Fibroblast of upper back skin (primary cell): ENCODE measurements at places on chromosomes 4 and X.

- no peak for DNase-seq
Measured at GRCh38 chr4:160537681-160538080, 1434.8 kb downstream of the RAPGEF2 start.

- peak; percentile 92 for DNase-seq
Measured at GRCh38 chr4:170388255-170388654, 298.5 kb upstream of the AADAT start.

DNA sequence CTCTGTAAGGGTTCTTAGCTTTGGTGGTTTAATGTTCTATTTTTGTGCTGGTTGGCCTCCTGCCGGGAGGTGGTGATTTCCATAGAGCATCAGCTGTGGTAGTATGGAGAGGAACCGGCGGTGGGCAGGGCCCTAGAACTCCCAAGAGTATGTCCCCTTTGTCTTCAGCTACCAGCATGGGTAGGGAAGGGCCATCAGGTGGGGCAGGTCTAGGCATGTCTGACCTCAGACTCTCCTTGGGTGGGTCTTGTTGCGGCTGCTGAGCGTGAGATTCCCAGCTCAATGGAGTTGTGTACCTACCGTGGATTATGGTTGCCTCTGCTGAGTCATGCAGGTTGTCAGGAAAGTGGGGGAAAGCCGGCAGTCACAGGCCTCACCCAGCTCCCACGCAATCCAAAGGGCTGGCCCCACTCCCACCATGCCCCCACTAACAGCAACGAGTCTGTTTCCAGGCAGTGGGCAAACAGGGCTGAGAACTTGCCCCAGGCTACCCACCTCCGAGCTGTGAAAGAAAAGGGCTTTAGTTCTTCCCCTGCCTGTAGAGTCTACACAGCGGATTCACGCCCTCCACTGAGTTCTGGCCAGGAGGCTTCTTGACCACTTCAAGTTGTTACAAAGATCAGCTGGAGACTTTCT lies 235.9 kb downstream of the RPA4 start:
- no peak for DNase-seq

GRCh38 chr4:18247189-18247588 lies 225.6 kb upstream of the LCORL start:
- DNase-seq, result no peak

DNA sequence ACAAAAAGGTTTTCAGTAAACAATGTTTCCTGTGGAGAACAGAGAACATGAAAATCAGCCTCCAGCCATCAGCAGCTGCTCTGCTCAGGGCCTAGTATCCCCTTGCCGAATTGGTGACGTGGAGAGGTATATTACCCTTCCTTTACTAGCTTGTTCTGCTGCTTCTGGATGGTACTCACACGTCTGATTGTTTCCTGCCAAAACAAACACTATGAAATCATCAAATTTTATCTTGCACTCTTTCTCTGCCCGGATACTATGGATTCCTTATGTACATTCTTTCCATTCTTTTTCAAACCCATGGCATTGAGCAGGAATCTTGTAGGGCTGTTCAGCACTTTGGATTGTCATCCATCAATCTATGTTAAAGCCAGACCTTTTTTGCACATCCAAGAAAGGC lies 18.8 kb upstream of the METAP1 start:
- DNase-seq, result peak; percentile 82

GRCh38 chr4:80407246-80407645 lies 71.7 kb downstream of the CFAP299 start:
- peak; percentile 75 for DNase-seq

GRCh38 chr4:186698028-186698427 lies 25.6 kb downstream of the FAT1 start:
- DNase-seq, result no peak

GRCh38 chr4:101304916-101305315 lies 42.4 kb downstream of the PPP3CA start:
- DNase-seq, result no peak

- peak; percentile 75 for DNase-seq
Measured at GRCh38 chr4:1872870-1873269, 1.7 kb downstream of the NSD2 start.

- DNase-seq, result peak; percentile 90
Measured at GRCh38 chr4:57077550-57078343, 32.4 kb downstream of the IGFBP7 start.

- DNase-seq, result peak; percentile 34
Measured at GRCh38 chr4:47686294-47686872, 151.5 kb downstream of the CORIN start.

DNA sequence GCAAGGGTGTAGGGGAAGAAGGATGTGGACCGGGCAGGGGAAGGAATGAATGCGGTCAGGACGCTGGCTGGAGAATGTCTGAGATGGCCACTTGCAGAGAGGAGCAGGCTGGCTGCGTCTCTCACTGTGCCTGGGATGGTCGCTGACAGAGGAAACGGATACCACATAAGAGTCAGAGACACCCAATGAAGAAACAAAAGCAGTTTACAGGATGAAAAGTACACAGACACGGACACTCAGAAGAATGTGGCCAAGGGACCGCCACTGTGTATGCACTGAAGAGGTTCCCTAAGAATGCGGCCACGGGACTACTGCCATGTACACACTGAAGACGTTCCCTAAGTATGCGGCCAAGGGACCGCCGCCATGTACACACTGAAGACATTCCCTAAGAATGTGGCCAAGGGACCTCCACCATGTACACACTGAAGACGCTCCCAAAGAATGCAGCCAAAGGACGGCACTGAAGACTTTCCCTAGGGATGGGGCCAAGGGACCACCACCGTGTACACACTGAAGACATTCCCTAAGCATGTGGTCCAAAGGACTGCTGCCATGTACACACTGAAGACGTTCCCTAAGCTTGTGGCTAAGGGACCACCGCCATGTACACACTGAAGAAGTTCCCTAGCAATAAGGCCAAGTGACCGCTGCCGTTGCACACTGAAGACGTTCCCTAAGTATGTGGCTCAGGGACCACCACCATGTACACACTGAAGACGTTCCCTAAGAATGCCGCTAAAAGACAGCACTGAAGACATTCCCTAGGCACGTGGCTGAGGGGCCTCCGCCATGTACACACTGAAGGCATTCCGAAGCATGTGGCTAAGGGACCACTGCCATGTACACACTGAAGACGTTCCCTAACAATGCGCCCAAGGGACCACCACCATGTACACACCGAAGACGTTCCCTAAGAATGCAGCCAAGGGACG lies 32.2 kb downstream of the DHRSX start:
- DNase-seq, result no peak

DNA sequence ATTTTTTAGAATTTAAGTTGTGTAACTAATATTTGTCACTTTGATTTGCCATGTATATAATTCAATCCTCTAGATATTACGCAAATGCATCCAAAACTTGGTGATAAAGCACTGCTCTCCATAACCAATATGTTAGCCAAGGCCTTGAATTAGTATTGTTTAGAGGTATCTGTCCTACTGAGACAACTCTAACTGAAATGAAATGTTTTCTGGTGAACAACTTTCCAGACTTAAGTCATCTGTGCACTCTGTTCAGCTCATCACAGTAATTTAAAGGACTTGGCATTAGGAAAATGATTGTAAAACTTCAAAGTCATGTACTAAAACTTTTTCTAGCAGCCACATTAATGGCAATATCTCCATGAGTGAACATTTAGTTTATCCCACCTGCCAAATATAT lies 73.1 kb downstream of the HPGD start:
- no peak for DNase-seq

- DNase-seq, result peak; percentile 45
Measured at GRCh38 chrX:10098270-10098713, 58.5 kb upstream of the CLCN4 start.

- DNase-seq, result peak; percentile 0
Measured at GRCh38 chr4:116665716-116666115, 419.7 kb downstream of the TRAM1L1 start.

GRCh38 chr4:153763404-153763803 lies 3.6 kb upstream of the RNF175 start:
- DNase-seq, result no peak

DNA sequence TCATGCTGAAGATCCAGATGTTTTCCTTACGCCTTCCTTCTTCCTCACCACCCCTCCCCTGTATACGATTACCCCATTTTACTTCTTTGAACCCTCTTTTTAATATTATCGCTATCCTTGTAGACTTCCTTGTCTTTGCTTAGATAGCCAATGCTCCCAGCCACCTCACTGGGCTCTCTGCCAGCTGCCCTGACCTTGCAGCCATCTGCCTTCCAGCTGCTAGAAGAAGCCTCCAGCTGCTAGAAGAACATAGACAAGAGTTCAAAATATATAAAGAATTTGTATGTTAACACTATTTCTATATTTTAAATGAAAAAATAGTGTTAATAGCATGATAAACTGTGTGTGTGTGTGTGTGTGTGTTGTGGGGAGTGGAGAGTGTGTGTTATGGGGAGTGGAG lies 374.7 kb downstream of the ANKRD50 start:
- DNase-seq, result peak; percentile 41

DNA sequence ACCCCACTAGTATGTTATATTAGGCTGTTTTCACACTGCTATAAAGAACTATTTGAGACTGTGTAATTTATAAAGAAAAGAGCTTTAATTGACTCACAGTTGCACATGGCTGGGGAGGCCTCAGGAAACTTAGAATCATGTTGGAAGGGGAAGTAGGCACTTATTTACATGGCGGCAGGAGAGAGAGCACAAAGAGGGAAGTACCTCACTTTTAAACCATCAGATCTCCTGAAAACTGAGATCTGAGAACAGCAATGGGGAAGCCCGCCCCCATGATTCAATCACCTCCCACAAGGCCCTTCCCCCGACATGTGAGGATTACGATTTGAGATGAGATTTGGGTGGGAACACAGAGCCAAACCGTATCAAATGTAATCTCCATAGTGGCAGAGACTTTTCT lies 45.4 kb upstream of the XK start:
- DNase-seq, result no peak

DNA sequence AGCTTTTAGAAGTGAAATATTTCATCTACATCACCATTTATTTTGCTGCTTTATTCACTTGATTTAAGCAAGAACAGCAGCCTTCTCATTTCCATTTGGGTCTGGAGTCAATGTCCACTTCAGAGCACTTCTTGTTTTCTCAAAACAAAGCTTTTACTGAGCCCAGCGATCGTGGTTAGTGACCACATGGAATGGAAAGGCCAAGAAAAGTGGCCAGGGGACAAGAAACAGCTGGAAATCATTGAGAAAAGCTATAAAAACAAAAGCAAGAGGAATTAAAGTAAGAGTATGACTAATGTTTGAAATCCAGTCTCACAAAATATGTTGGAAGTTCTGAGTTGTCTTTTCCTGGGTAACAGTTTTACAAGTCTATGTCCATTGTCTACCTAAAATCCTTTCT lies 328.4 kb upstream of the INTU start:
- DNase-seq, result peak; percentile 66

GRCh38 chr4:166064721-166065120 lies 191.7 kb downstream of the TLL1 start:
- DNase-seq, result no peak

DNA sequence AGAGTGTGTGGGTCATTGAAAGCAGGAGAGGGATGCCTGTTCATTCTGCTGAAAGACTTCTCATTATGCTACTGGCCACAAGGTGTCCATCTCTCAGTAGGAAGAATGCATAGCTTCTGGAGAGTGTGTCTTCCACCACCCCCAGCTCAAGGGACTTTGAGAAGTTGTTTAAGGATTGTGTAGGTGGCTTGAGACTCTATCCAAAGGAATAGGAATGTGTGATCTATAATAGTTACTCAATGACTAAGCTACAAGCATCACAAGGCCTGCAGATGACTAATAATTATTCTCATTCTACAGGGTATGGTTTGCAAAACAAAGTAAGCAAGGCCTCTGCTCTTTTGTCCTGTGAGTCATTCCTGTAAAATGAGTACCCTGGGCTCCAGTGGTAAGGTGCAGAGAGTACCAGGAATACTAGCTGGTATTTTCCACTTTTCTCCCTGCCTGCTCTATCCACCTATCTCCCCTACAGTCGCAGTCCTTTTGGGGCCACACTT lies 279.8 kb upstream of the BOD1L1 start:
- peak; percentile 98 for DNase-seq

- no peak for DNase-seq
Measured at GRCh38 chr4:171813526-171814250, 484 bp downstream of the GALNTL6 start.

- no peak for DNase-seq
Measured at GRCh38 chrX:134732152-134732551, 73.9 kb upstream of the PLAC1 start.

- DNase-seq, result no peak
Measured at GRCh38 chr4:40349561-40350198, 14.5 kb downstream of the CHRNA9 start.

GRCh38 chrX:153831429-153832150 lies 1.2 kb upstream of the PDZD4 start:
- DNase-seq, result no peak

GRCh38 chr4:132195176-132195575 lies 953.9 kb upstream of the PCDH10 start:
- DNase-seq, result peak; percentile 38

- peak; percentile 28 for DNase-seq
Measured at GRCh38 chr4:80263541-80264351, 2.7 kb upstream of the FGF5 start.

- DNase-seq, result no peak
Measured at GRCh38 chrX:116435597-116435996, 809 bp upstream of the SLC6A14 start.

DNA sequence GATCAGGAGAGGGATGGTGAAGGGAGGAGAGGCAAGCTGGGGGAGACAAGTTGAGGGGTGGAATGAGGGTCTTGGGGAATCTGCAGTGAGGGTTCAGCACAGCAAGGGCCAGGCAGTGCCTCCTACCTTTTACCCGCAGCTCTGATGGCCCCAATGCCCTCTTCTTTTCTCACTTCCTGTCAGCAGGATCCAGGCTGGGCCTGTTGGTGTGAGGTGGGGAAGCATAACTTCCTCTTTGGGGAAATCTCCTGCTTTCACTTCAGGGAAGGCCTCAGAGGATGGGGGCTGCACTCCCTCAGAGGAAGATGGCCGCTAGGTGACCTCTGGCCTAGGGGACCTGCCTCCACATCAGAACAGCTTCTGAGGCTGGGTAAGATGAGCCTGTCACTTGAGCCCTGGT lies 36.5 kb downstream of the EFNB1 start:
- no peak for DNase-seq
